Renal pelvis (tissue), 12 donors: ENCODE measurements at places on chromosomes 2 and 18. TPM values are rescaled to one million over a fixed set of nuclear protein-coding genes. Genes with fewer than 3 reads are reported as not detected.

Gene ADD2
- polyA plus RNA-seq = 7.6 TPM

Gene MAPRE3
- polyA plus RNA-seq = 17.5 TPM

DNA sequence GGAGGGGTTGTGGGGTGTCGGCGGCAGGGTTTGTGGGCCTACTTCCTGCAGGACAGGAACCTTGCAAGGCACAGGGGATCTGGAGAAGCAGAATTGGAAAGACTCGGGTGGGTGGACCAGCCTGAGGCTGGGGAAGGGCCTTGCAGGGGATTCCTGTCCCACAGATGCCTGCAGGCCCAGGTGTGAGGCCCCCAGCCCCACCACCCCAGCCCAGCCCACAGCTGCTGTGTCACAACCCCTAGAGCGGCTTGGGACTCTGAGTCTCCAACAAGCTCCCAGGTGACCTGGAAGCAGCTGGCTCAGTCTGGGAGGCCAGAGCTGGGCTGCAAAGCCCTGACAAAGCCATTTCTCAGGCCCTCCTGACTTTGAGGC lies 93.1 kb downstream of the ZFP36L2 start:
- no peak for DNase-seq

GRCh38 chr2:25368660-25369059 lies 26.9 kb upstream of the DNMT3A start:
- DNase-seq = no peak

GRCh38 chr18:74611765-74612164 lies 14.1 kb downstream of the ZNF407 start:
- no peak for DNase-seq

DNA sequence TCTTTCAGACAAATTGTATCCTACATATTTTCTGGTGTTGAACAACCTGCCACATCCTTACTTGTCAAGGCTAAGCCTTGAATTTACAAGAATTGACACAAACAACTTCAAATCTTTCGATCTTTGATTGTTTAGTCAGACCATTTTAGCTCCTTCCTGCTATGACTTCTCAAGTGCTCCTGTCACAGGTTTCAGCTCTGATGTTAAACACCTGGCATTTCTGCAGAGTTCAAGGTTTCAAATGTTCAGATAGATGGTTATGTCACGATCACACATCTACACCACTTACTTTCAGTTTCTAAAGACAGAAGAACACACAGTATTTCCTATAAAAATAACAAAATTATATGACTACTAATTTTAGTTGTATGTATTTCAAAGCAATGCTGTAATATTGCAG lies 84.0 kb downstream of the RND3 start:
- DNase-seq = no peak

DNA sequence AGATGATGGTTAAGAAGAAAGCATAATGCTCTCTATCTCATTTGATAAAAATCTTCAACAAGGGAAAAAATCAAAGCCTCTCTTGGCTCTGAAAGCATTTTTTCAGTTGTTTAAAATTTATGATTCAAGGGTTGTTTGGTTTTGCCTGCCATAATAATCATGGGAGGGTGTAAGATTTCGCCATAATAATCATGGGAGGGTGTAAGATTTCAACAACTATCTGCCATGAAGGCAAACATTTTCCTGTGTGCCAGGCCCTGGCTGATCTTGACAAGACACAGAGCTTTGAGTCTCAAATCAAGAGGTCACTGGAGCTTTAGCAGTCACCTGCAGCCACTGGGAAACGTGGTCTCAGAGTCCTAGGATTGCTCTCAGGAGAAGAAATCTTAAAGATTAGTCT lies 175.1 kb upstream of the PIEZO2 start:
- DNase-seq = no peak

DNA sequence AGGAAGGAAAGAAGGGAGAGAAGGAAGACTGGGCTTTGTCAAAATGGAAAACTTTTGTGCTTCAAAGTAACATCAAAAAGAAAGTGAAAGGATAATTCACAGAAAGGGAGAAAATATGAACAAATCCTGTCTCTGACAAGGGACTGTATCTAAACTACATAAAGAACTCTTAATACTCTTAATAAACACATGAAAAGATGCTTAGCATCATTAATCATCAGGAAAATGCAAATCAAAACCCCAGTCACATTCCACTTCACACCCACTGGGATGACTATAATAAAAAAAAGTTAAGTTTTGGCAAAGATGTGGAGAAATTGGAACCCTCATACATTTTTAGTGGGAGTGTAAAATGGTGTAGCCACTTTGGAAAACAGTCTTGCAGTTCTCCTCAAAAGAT lies 11.8 kb upstream of the ZFP36L2 start:
- no peak for DNase-seq

DNA sequence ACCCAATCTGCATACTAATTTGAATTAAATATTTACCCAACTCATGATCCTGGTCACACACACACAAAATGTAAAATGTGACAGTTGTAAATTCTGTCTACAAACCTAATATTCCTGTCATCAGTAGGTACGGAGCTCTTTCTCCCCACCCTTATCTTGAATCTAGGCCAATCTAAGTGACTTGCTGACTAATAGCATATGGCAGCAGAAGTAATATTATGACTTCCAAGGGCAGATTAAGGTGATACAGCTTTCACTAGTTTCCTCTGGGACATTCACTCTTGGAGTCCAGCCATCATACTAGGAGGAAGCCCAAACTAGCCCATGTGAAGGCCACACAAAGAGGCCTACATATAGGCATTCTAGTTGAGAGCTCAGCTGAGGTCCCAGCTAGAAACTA lies 89.4 kb downstream of the TMEM131 start:
- no peak for DNase-seq

DNA sequence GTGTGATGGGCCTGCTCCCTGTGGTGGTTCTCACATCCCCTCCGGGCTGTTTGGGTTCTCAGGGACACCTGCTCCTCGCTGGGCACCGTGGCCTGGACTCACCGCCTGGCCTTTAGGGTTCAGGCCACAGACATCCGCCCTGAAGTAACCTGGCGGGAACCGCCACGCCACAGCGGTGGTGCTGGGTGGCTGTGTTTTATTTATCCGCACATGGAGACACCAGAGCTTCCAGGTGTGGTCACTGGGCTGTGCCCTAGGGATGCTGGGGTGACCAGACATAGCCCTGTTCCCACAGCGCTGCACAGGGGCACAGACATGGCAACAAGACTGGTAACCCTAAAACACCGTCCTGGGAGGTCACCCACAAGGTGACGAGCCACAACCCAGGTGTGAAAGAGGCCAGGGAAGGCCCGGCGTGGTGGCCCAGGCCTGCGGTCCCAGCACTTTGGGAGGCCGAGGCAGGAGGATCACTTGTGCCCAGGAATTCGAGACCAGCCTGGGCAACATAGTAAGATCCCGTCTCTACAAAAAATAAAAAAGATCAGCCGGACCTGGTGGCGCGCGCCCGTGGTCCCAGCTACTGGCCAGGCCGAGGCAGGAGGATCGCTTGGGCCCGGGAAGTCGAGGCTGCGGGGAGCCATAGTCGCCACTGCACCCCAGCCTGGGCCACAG lies 649 bp upstream of the HSBP1L1 start:
- no peak for DNase-seq
